ENCODE measurements at places on chromosomes 7 and 10.

- peak; percentile 65 for DNase-seq
Observed at GRCh38 chr10:3902054-3902808, 117.2 kb upstream of the KLF6 start.

- no peak for DNase-seq
Observed at GRCh38 chr10:66714741-66715140, 211.1 kb upstream of the LRRTM3 start.

GRCh38 chr7:95536656-95537311, 51.0 kb downstream of the ASB4 start:
- DNase-seq = no peak

- DNase-seq = no peak
Observed at GRCh38 chr7:142010952-142011548, 15.4 kb downstream of the MGAM start.

DNA sequence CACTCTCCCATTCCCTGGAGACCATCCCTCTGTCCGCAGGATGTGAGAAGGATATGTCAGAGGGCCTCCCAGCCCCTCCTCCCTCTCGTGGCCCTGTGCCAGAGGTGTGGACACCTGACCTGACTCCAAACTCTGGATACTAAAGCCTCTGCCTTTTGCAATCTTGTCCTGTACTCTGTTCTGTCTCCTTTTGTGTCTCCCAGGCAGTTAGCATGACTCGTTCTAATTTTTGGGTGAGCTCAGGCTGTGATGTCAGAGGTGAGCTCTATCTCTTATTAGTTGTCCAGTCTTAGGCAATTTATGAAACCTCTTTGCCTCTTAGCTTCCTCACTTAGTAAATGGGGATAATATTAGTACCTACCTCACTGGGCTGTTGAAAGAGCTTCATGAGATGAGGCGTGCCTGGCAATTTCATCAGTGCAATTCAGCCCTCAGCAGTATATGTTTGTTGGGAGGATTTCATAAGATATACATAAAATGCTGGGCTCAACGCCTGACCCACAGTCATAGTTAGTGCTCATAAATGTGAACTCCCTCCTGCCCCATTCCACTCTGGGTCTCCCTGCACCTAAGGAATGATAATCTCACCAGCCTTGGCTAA, 10.9 kb downstream of the MARVELD1 start:
- no peak for DNase-seq

- no peak for DNase-seq
Observed at GRCh38 chr10:1422275-1422674, 315.1 kb downstream of the ADARB2 start.

DNA sequence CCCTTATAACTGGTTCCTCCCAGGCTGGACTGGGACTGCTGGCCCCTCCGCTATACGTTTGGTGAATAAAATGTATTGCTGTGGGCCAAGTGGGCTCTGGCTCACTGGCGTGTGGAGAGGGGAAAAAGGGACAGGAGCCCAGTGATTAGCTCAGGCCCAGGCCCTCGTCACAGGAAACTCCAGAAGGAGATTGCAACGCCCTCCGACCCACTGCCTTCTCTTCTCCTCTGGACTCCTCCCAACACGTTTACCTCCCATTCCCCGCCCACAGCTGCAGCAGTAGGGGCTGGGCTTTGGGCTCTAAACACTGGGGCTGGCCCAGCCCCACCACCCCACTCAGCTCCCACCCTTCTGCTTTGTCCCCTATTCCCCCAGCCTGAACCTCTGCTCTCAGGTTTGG, 173.9 kb downstream of the NEURL1 start:
- DNase-seq = no peak

GRCh38 chr10:100391163-100392002, 44.4 kb downstream of the SCD start:
- DNase-seq = no peak

DNA sequence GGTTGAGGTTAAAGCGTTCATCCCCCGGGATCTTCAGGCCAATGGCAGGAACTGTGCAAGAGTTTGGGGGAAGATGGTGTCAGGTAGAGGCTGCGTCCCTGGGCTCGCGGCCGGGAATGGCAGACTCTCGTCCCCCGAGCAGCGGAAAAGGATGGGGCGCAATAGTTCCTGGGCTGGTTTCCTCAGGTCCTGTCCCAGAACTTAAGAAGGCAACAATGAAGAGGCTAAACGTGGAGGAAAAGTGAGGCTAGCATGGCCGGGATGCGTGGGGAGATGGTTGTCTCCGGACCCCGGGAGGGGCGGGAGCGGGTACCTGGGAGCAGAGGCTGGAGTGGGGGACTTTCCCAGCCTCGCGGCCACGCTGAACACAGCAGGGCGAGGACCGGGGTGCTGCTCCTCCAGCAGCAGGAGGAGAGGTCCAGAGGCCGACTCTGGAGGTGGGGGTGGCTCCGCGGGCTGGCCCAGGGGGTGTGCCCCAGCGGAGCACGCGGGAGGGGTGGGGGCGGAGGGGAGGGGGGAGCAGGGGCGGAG, 882 bp downstream of the IRF5 start:
- no peak for DNase-seq

DNA sequence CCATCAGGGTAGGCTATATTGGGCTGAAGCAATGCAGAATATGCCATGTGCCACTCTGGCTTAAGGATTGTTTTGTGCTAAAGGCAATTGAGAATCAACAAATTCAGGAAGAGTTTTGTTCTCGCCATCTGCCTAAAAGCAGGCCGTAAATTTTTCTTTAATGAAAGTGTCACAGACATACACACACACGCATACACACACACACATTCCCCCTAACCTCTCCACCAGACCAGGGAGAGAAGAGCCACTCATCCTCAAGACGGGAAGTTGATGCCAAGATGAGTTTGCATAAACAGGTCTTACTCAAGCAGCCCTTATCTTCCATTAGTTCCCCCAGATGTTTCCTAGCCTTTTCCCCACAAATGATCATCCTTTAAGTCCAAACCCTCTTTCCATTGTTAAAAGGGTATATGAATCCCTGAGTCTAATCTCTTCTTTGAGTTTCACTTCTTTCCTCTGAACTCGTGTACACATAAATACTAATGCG, 59.6 kb upstream of the TRIM24 start:
- no peak for DNase-seq

DNA sequence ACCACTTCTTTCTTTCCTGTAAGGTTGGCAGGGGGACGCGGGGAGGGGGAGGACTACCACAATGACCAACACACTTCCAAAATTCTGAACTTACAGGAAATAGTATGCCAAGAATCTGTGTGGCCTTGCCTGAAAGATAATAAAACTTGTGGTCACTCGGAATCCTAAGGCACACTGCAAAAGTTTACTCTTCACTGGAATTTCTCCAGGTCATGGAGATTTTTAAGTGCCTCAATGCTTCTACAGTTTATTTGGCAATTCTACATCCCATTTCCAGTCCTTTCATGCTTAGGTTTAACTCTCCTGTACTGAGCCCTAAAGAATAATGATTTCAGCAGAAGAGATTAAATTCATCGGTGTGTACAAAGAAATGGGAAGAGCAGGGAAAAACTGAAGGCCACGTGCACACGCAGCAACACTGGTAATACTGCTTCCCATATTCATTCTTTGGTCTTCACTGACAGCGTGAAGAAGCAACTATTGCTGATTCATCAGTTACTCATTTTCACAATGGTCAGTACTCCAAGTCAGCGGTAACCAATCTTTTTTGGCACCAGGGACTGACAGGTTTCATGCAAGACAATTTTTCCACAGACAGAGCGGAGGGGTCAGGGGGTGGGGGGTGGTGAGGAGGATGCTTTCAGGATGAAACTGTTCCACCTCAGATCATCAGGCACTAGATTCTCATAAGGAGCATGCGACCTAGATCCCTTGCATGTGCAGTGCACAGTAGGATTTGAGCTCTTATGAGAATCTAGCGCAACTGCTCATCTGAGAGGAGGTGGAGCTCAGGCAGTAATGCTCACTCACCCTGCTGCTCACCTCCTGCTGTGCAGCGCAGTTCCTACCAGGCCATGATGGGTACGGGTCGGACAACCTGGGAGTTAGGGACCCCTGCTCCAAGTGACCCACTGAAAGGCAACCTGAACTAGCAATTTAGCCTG, 9.8 kb downstream of the LARP4B start:
- no peak for DNase-seq

- DNase-seq = no peak
Observed at GRCh38 chr7:157549612-157550299, 213.0 kb downstream of the DNAJB6 start.

DNA sequence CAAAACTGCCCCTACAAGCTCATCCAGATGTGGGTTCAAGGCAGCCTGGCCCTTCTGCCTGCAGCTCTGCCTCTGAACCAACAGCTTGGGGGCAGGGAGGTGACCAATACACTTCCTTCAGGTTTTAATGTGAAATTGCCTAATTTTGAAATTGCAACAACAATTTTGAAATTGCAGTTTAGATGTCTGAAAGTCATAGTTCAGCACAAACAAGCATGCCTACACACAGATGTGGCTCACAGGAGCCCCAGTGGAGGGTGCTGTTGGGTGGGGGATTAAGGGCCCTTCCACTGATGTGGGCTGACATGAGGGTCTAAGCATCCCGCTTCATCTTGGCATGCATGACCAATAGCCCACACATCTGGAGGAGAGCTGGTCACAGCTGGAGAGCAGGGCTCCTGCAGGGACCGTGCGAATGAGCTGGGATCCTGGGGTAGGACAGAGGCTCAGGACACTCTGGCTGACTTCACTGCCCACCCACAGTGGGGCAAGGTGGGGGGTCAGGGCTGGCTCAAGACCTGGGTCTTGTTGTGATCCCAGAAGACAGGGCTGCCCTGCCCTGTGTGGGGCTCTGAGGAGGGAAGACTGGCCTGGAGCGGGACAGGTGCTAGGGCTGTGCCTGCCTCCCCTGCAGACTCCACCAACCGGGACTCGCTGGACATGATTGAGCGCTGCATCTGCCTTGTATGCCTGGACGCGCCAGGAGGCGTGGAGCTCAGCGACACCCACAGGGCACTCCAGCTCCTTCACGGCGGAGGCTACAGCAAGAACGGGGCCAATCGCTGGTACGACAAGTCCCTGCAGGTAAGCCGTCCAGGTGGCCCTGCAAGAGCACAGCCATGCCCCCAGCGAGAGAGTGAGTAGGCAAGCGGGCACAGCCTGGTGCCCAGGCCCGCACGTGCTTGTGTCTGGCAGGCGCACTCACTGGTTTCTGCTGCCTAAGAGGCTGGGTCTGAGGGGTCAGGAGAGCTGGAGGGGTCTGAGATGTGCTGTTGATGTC, 32.3 kb downstream of the CHAT start:
- no peak for DNase-seq

DNA sequence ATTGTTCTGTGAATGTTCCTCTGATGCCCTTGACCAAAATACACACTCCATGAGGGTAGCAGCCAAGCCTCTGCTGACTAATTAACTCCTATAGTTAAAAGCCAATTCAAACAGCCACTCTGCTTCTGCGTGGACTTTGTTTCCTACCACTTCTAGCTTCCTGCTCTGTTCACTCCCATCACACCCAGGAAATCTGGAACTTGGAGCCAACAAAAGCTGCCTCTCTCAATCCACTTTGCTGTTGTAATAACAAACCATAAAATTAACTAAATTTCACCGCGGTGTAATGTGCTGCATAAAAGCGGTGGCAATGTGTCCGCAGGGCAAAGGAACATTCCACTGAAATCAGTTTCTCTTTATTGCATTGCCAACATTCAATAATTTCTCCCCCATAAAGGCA, 239.5 kb downstream of the PLXNA4 start:
- no peak for DNase-seq

DNA sequence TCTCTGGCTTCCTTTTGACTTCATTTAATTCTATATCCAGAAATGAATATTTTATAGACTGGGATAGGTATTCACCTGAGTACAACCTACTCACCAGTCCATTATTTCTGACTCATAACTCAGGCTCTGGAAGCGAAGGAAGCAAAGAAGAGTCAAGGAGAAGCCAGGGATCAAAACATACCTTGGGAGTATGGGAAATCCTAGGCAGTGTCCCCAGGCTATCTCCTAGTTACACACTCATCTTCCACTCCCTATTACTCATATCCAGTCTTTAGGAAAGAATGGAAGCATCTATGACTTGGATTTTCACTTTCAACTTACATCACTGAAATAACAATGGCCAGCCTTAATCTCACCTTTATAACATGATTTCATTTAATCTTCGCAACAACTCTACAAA, 40.9 kb upstream of the ELAPOR2 start:
- DNase-seq = no peak

Measured in kidney epithelial cell (primary cell).